Nasal cavity respiratory epithelium epithelial cell of viscerocranial mucosa (primary cell): ENCODE measurements at places on chromosomes 2 and 18. TPM values are rescaled to one million over a fixed set of nuclear protein-coding genes. Genes with fewer than 3 reads are reported as not detected.

Gene TBR1
- under 0.01 TPM in 1 of 2 replicates, not detected in the other for total RNA-seq

Gene FHOD3
- total RNA-seq = 9.2 and 48.6 TPM in 2 replicates

Gene METTL5
- 75.5 and 84.1 TPM in 2 replicates for total RNA-seq

Gene C2orf66
- total RNA-seq = under 0.01 and 0.93 TPM in 2 replicates

Gene HDHD2
- total RNA-seq = 15.7 and 26.2 TPM in 2 replicates

Gene AKAIN1
- not detected in 2 replicates for total RNA-seq

Gene CDH20
- total RNA-seq = not detected in 2 replicates

Gene CFAP65
- total RNA-seq = not detected in 2 replicates

Gene C2orf81
- under 0.01 and 0.85 TPM in 2 replicates for total RNA-seq

Gene LINC00305
- total RNA-seq = not detected in 2 replicates

Gene POU3F3
- not detected in 2 replicates for total RNA-seq

Gene CENPA
- under 0.01 and 0.07 TPM in 2 replicates for total RNA-seq

Gene KRTCAP3
- total RNA-seq = 13.3 and 13.9 TPM in 2 replicates

Gene IL37
- total RNA-seq = not detected in 2 replicates

Gene CAPN14
- 1.4 and 6.1 TPM in 2 replicates for total RNA-seq

Gene RESP18
- total RNA-seq = not detected in 2 replicates

Gene CTLA4
- total RNA-seq = not detected in 2 replicates

Gene REG3G
- not detected in 2 replicates for total RNA-seq

Gene TP53I3
- 14.0 and 26.4 TPM in 2 replicates for total RNA-seq

Gene C18orf54
- 1.4 and 2.0 TPM in 2 replicates for total RNA-seq

Gene APLF
- 4.1 and 8.7 TPM in 2 replicates for total RNA-seq

Gene PTH2R
- total RNA-seq = not detected in 2 replicates

Gene POTEI
- not detected in 2 replicates for total RNA-seq

Gene ABCG5
- not detected in 2 replicates for total RNA-seq

Gene MAL
- 1.6 and 4.1 TPM in 2 replicates for total RNA-seq

Gene LOXHD1
- total RNA-seq = under 0.01 TPM in 1 of 2 replicates, not detected in the other

Gene CIDEA
- 0.07 and 5.5 TPM in 2 replicates for total RNA-seq

Gene C2orf72
- 0.14 TPM in 1 of 2 replicates, not detected in the other for total RNA-seq

Gene CD302
- total RNA-seq = under 0.01 and 0.50 TPM in 2 replicates

Gene CRYBA2
- not detected in 2 replicates for total RNA-seq

Gene ZNF385B
- 0.34 TPM in 1 of 2 replicates, not detected in the other for total RNA-seq

Gene TEKT4
- total RNA-seq = not detected in 2 replicates

Gene TRMT61B
- 19.4 and 21.5 TPM in 2 replicates for total RNA-seq

Gene CTAGE1
- under 0.01 TPM in 1 of 2 replicates, not detected in the other for total RNA-seq

Gene HAAO
- total RNA-seq = 0.50 TPM in 1 of 2 replicates, not detected in the other

Gene SNORC
- total RNA-seq = 0.34 and 1.1 TPM in 2 replicates

Gene IL1R2
- 1.7 TPM in 1 of 2 replicates, not detected in the other for total RNA-seq

Gene KIAA1328
- total RNA-seq = 4.8 and 6.6 TPM in 2 replicates

Gene DLX1
- total RNA-seq = 0.14 and 0.68 TPM in 2 replicates

Gene IFIH1
- total RNA-seq = 6.8 and 27.3 TPM in 2 replicates

Gene CD28
- not detected in 2 replicates for total RNA-seq

Gene RASGRP3
- total RNA-seq = under 0.01 and 0.50 TPM in 2 replicates

Gene WIPF1
- total RNA-seq = under 0.01 and 0.14 TPM in 2 replicates

Gene CXCR1
- total RNA-seq = not detected in 2 replicates

Gene RAX
- not detected in 2 replicates for total RNA-seq

Gene GAREM1
- total RNA-seq = 9.2 and 17.1 TPM in 2 replicates

Gene KCNJ3
- not detected in 2 replicates for total RNA-seq

Gene RAPGEF4
- 0.34 and 1.00 TPM in 2 replicates for total RNA-seq
